ENCODE measurements at places on chromosomes 12 and 14.

GRCh38 chr14:91350813-91351511, 66.7 kb downstream of the CCDC88C start:
- DNase-seq: peak; percentile 72

GRCh38 chr14:80056497-80056801, 154.9 kb downstream of the DIO2 start:
- no peak for DNase-seq

DNA sequence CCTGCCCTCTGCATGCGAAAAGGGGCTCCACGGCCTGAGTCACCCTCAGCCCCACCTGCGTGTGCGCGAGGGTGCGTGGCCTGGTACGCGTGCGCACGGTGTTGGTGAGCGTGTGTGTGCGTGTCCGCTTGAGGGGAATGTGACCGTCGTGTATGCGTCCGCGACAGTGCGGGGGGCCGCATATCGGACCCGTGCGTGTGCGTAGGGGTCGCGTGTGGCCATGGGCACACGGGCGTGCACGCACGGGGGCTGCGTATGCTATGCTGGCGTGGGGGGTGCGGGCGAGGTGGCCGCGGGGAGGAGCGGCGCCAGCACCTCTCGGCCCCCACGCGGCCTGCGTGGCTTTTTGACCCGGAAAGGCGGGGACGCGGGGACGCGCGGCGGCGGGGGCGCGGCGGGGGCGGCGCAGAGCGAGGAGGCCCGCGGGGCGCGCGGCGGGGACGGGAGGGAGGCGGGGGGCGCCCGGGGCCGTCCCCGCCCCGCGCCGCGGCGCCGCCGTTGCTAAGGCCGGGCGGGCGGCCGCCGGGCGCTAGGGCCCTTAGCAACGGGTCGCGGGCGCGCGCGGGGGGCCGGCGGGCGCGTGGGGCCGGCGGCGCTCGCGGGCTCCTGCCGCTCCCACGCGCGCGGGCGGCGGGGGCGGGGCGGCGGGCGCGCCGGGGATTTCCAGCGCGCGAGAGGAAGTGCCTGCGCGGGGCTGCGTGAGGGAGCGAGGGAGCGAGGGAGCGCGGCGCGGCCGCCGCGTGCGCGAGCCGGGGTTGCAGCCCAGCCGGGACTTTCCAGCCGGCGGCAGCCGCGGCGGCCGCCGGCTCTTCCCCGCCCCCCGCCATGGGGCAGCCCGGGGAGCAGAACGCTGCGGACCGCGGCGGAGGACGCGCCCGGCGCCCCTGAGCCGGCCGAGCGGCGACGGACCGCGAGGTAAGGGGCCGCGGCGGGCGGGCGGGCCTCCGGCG, at the start of gene TRAF3:
Gene TRAF3, plus strand, starts transcription at position 689 of the 950 bp plus-strand sequence. CDS start 92,753 bp downstream, outside the sequence.
- DNase-seq: peak; percentile 88

GRCh38 chr14:74865156-74865555, 10.8 kb downstream of the PROX2 start:
- no peak for DNase-seq

DNA sequence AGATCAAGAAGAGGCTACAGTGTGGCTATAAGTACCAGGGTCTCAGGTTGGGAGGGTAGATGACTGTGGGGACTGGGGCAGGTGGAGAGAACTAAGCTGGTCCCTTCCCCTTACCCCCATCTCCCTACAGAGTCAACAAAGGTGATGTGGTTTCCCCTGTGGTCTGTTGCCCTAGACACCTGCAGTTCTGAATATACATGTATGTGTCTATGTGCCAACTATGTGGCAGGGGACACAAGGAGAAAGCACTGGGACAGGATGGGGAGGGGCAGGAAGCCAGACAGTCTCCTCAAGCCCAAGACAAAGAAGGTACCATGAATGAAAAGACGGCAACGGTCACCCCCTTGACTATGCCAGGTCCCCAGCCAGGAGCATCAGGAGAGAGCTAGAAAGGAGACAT, 4.5 kb upstream of the HDAC7 start:
- DNase-seq: peak; percentile 84

GRCh38 chr14:51419685-51420084, 179.6 kb downstream of the TMX1 start:
- DNase-seq: peak; percentile 33

GRCh38 chr12:104721039-104721405, 237.1 kb downstream of the SLC41A2 start:
- no peak for DNase-seq

DNA sequence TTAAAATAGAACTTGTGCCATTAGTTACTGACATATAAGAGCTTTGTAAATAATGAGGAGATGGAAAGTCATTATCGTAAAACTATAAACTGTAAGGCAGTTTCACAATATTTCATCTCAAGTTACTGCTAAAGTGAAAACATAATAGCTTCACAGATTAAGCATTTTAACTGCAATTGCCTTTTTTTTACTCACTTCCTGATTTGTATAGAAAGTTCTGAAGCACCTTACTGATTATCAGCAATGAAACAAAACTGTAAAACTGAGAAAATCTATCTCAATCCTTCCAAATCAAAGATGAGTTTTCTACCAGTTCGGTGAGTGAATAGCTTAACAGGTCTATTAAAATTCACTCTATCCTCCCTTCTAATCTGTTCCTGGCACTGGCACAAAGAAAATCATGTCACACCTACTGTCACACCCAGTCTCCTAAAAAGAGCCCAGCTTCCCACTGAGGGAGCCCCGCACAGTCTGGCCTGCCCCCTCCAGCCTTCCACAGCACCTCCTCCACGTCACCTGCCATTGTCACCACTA, 161.4 kb upstream of the ABCD2 start:
- DNase-seq: no peak

- DNase-seq: no peak
Observed at GRCh38 chr12:51942056-51942455, 9.4 kb upstream of the ACVR1B start.

DNA sequence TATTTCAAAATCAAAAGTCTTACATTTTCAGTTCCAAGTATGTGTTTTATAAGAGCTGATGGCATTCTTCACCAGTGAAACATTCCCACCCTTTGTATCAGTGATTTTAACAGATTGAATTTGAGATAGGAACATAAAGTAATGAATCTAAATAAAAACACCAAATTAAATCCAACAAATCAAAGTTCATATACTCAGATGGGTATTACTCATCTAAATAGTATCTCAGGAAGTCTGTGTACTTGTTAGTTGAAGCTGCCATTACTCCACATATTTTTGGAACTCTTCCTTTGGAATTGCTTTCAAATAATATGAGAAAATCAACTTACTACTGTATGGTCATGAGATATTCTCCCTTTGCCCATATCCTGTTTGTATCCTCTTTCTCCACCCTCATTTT, 89.1 kb downstream of the MIA2 start:
- no peak for DNase-seq

DNA sequence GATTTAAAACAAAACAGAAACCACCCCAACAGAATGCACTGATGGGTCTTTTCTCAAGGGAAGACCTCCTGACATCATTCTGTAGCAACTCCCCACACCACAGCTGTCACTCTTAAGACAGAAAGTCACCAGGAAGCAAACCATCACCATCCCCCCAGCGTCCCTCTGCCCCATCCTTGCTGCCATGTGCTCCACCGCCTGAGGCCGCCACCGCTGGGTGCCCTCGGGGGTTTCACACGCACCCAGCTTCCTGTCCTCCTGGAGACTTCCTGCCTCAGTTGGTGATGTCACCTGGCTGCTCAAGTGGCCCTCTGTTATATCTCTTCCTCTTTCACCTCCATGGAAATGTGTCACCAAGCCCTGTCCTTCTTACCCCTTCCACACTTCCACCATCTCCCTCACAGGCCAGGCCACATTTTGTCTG, 71.4 kb upstream of the GPR68 start:
- peak; percentile 86 for DNase-seq

DNA sequence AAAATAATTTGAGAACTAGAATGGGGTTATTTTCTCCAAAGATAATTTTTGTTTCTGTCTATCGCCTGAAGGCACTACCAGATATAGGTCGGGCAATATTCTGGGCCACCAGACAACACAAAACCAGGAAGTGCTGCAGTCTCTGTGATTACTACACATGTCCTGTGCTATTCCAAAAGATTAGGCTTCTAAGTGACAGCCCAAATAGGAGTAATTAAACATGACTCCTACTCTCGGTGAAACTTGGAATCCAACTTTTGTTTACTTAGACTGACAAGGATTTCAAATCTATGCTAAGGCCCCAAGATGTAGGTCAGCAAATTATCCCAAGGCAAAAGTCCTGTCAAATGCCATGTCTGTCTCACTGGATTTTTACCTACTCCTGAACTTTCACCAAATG, 157.6 kb upstream of the LRFN5 start:
- no peak for DNase-seq

GRCh38 chr12:8449355-8449859, 6.4 kb upstream of the CLEC6A start:
- no peak for DNase-seq

- DNase-seq: no peak
Observed at GRCh38 chr14:21018286-21018685, 6.6 kb downstream of the NDRG2 start.

- DNase-seq: no peak
Observed at GRCh38 chr14:61119006-61119405, 138.0 kb downstream of the SLC38A6 start.

GRCh38 chr12:110005319-110005973, 6.2 kb downstream of the ANKRD13A start:
- peak; percentile 49 for DNase-seq

DNA sequence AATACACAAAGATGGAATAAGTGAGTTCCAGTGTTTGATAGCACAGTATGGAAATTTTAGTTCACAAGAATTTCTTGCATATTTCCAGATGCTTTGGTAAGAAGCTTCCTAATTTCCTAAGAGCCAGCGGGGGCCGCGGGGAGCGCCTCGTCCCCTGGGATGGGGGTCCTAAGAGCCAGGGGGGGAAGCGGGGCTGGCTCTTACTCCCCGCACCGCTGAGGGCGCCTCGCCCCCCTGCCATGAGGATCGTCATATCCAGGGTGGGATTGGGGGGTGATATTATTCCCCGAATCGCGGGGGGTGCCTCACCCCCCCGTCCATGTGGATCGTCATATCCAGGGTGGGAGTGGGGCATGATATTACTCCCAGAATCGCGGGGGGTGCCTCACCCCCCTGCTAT, 100.5 kb upstream of the GNG2 start:
- no peak for DNase-seq

DNA sequence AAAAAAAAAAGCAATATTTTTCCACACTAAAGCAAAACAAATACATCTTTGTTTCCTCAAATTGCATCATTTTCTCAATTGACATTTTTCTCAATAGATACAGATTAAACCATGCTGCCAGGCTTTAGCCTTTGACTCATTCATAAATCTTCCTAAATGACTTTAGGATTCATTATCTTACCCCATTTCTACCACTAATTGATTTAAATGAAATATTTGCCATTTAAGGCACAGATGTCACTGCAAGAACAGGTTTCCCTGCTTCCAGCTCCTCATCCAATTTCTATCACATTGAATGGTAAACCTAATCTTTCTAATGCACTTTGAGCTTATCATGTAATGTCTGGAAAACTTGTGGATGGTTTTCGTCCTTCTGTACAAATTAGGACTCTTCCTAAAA, 298.7 kb downstream of the RPL10L start:
- DNase-seq: no peak

DNA sequence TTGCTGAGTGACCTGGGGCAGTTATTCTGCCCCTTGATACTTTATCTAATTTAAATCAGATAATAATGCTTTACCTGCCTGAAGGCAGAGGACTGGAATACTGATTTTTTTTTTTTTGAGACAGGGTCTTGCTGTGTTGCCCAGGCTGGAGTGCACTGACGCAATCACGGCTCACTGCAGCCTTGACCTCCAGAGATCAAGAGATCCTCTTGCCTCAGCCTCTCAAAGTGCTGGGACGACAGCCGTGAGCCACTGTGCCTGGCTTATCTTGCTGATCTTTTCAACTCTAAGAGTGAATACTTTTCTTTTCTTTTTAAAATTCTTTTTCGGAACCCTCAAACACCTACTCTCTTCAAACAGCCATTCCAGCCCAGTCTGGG, 699 bp upstream of the B4GALNT3 start:
- no peak for DNase-seq

GRCh38 chr12:51000245-51000644, 25.9 kb downstream of the SLC11A2 start:
- DNase-seq: no peak

DNA sequence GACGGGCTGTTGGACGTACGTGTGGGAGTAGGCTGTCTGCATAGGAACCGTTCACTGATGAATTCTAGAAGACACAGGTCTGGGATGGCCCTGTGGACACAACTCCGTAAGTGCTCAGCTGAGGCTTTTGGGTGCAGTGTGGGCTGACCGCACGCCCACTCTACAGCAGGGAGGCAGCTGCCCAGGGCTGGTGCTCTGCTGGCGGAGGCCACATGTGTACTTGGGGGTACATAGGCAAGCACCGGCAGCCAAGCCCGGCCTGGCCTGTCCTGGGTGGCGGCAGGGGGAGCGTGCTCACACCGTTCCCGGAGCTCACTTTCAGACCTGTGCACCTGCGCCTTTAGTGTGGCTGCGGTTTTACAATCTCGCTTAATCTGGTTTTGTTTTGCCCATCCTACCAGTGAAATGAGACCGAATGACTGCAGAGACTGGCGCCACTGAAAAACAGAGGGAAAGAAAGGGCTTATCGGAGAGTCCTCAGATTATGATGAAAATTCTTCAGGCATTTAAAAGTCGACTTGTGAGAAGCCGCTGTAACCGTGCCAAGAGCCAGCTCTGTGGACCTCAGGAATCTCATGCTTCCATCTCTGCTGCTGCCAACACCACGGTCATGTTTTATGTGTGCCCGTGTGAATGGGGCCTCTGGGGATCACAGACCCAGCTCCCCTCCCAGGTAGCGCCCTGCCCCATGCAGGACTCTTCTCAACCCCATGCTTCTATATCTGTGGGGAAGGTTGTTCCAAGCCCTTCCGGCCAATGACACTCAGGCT, 45.8 kb downstream of the SSH1 start:
- DNase-seq: no peak

DNA sequence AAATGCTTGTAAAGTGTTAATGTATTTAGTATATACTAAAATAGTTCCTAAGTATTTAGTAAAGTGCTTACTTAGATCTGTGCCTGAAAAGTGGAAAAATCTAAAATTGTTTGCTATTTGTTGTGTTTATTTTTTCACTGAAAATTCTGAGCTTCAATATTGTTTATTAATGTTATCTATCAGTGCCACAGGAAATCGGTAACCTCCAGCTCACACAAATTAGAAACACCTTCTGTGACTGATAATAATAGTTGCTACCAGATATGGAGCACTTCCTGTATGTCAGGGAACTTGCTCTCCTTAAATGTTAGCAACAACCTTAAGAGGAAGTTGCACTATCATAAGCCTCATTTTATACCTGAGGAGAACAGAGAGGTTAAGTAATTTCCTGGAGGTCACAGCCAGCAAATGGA, 723 bp upstream of the LRP10 start:
- peak; percentile 90 for DNase-seq
